ENCODE measurements at places on chromosomes 1 and 21.
A peak's percentile ranks its signal among the peaks of the same experiment; 100 is the strongest.

DNA sequence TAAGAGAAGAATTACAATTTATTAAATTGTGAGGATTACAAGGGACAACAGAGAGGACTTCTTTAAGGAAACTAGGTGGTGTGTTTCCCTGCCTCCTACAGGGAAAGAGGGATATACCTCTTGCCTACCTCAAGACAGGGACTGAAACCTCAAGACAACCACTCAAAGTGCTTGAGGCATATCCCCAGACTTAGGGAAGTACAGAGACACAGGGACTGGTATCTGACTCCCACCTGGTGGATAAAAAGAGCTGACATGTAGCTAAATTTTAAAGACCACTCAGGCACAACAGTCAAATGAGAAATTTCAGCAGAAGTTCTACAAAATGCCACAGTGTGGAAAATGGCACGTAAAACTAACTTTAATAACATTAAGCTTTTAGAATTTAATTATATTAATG lies 21.3 kb downstream of the DENND2C start:
- DNase-seq: no peak

GRCh38 chr1:18948913-18949685 lies 7.4 kb downstream of the IFFO2 start:
- DNase-seq: no peak

GRCh38 chr1:63892632-63893395 lies 119.0 kb downstream of the ROR1 start:
- no peak for DNase-seq

GRCh38 chr21:36849461-36850105 lies 116.9 kb downstream of the HLCS start:
- no peak for DNase-seq

DNA sequence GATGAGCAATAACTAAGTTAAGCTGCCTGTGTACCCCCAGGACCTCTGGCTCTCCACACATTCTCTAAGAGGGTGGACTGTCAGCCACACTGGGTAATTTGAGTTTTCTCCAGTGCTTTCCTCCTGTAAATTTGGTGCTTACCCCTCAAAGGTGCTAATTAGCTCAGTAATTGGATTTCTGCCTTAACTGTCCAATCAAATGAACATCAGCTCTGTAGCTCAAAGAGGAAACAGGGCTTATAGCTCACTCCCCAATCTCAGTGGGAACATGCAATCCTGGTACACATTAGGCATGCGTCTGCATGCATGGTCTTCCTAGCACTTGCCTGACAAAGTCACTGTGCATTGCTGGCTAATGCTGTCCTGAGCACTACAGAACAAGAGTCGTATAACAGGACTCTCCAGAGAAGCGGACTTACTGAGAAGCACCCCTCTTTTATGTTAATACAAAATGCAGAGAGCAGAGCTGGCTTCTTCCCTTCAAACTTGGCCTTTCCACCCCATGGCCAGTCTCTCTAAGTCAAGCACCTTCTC lies 110.1 kb downstream of the NTPCR start:
- no peak for DNase-seq

- no peak for DNase-seq
Measured at GRCh38 chr1:4064150-4064889, 164.2 kb upstream of the C1orf174 start.

DNA sequence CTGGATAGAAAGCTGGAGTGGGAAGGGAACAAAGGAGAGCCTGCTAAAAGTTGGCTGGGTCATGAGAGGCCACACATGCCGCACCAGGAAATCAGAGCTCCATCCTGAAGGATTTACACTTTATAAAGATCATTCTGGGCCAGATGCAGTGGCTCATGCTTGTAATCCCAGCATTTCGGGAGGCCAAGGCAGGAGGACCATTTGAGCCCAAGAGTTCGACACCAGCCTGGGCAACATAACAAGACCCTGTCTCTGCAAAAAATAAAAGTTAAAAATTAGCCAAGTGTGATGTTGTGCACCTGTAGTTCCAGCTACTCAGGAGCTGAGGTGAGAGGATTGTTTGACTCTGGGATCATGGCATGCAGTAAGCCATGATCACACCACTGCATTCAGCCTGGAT lies 28.7 kb upstream of the RASAL2 start:
- no peak for DNase-seq

DNA sequence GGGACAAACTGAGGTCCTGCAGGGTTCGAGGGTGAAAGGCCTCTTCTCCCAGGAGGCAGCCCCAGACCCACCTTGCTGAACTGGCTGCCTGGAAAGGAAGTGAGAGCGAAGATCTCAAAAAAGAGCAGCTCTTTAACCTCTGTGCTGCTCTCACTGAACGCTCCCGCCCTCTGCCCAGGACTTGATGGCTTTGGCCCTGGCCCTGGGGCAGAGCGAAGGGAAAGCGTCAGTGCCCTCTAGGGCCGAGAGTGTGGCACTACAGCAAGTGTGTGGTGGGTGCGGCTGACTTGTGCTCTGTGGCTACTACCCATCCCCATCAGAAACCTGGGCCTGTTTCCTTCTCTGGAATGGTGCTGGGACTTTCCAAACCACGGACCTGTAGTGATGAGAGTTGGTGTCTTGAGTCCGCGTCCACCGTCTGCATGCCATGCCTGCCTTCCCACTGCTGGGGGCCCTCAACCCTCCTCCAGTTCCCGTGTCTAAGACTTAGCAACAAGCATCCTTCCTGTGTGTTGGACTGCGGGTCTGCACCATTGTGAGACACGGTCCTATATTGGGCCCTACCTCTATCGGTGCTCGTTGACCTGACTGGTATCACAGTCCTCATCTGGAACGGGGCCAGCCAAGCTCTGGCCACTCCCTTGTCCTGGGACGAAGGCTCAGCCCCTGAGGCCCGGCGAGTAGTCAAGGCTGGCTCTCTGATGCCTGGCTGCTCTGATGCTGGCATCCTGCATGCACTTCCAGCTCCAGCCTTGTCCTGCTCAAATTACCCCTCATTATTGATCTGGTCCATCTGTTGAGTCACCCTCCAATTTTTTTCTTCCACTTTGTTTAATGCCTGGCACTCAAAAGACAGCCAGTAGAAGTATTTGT lies 180.3 kb downstream of the DISC1 start:
- peak; percentile 73 for DNase-seq

GRCh38 chr1:241627453-241628259 lies 12.5 kb downstream of the CHML start:
- peak; percentile 66 for DNase-seq

GRCh38 chr1:71566413-71566812 lies 485.6 kb upstream of the ZRANB2 start:
- no peak for DNase-seq

- DNase-seq: no peak
Measured at GRCh38 chr1:18817795-18818435, 41.5 kb downstream of the TAS1R2 start.

DNA sequence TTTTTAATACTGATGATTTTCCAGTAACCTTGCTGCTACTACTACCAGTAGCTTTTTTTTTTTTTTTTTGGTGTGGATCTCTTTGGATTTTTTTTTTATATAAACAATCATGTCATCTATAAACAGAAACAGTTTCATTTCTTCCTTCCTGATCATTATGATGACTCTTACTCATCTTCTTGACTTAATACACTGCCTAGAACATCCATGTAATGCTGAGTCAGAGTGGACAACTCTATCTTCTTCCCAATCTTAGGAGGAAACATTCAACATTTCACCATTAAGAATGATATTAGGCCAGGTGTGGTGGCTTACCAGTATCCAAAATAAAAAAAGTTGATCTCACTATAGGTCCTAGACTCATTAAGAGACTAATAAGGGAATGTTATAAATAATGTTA lies 69.1 kb downstream of the RUSC1 start:
- DNase-seq: no peak

- DNase-seq: peak; percentile 67
Measured at GRCh38 chr1:20787840-20788795, 1.0 kb upstream of the HP1BP3 start.

Measured in CD14-positive monocyte (primary cell).